Upper lobe of left lung (tissue), 6 donors: ENCODE measurements at places on chromosomes 4 and X. TPM values are rescaled to one million over a fixed set of nuclear protein-coding genes. Genes with fewer than 3 reads are reported as not detected.

IRS4 gene
- total RNA-seq, result 0.69 TPM

GLUD2 gene
- total RNA-seq, result 2.5 TPM

TCEANC gene
- total RNA-seq, result 2.4 TPM

ARSD gene
- 35.6 TPM for total RNA-seq

NPY1R gene
- total RNA-seq, result 0.44 TPM

ATP8A1 gene
- 259 TPM for total RNA-seq

TAF7L gene
- total RNA-seq, result not detected

HSD17B13 gene
- 0.30 TPM for total RNA-seq

ART3 gene
- not detected for total RNA-seq

SMIM10 gene
- 2.9 TPM for total RNA-seq

MORC4 gene
- total RNA-seq, result 13.5 TPM

KDR gene
- 22.0 TPM for total RNA-seq

EFHC2 gene
- total RNA-seq, result 2.6 TPM

NAA11 gene
- total RNA-seq, result not detected

ARX gene
- 0.46 TPM for total RNA-seq

AFP gene
- not detected for total RNA-seq

HMGN5 gene
- 8.9 TPM for total RNA-seq

METAP1 gene
- total RNA-seq, result 16.8 TPM

PAGE1 gene
- not detected for total RNA-seq

ESX1 gene
- not detected for total RNA-seq

RGN gene
- 51.3 TPM for total RNA-seq

UGT2B10 gene
- total RNA-seq, result not detected

CXorf65 gene
- total RNA-seq, result 3.3 TPM

CFI gene
- 57.7 TPM for total RNA-seq

ALAS2 gene
- total RNA-seq, result 0.23 TPM
